ENCODE measurements at places on chromosomes 7 and 10.

DNA sequence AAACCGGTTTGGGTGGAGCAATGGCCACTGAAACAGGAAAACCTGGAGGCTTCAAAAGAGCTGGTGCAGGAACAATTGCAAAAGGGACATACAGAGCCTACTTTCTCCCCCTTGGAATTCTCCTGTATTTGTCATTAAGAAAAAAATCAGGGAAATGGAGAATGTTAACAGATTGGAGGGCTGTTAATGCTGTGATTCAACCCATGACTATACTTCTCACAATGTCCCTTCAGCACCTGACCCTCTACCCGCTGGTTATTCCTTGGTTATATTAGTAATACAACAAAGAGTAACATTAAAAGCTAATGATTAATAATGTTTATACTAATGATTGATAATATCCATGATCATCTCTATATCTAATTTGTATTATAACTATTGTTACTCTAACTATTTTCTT is 34.4 kb upstream of the AKR1C2 start:
- DNase-seq, result no peak

GRCh38 chr7:46544396-46545008 is 623.4 kb upstream of the IGFBP3 start:
- no peak for DNase-seq

DNA sequence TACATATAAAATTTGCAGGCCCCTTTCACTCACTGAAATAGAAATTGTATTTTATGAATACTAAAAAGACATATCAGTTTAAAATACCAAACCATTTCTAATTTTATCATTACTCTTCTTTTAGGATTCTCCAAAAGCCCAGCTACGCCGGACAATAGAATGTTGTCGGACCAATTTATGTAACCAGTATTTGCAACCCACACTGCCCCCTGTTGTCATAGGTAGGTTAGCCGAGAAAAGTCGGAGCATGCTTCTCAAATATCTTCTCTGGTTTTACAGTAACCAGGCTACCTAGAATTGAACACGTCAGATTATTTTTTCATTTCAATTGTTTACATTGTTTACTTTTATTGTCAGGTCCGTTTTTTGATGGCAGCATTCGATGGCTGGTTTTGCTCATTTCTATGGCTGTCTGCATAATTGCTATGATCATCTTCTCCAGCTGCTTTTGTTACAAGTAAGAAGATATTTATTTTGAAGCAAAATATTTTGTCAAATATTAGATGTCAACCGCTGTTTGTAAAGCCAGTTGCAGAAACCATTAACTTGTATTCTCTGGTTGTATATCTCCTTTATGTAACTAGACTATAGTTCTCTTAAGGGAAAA is 57.6 kb downstream of the MMRN2 start:
- peak; percentile 9 for DNase-seq

DNA sequence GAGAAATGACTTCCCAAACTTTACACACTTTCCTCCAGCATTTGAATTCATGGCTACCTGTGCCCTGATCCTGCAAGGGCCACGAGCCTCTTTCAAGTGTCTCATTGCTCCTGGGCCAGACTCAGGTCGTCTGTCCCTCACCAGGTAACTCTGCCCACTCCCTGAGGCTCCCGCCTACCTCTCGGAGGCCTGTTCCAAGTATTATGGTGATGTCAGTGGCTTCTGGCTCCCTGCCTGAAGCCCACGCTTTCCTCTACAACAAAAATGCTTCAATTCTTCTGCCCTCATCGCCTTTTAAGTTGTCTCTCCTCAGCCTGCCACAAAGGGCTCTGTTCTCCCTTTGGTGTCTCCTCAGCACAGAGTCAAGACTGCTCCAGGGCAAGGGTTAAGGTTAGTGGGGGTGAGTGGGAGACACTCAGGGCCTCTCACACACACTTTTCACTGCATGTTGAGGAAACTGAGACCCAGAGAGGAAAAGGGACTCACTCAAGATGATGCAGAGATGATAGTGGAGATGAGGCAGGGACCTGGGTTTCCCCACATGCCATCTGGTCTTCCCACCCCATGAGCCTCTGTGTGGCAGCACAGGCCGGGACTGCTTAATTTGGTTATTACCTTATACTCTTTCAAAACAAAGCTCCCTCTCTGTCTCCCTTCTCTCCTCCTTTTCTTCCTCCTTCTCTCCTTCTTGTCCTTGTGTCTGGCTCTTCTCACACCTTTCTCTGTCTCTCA is 28.3 kb upstream of the EGR2 start:
- DNase-seq, result peak; percentile 11

- no peak for DNase-seq
Measured at GRCh38 chr7:12893292-12893691, 205.9 kb downstream of the ARL4A start.

GRCh38 chr10:13525663-13526062 is 3.2 kb downstream of the BEND7 start:
- DNase-seq, result no peak

- DNase-seq, result no peak
Measured at GRCh38 chr7:16652888-16653287, 6.9 kb downstream of the BZW2 start.

DNA sequence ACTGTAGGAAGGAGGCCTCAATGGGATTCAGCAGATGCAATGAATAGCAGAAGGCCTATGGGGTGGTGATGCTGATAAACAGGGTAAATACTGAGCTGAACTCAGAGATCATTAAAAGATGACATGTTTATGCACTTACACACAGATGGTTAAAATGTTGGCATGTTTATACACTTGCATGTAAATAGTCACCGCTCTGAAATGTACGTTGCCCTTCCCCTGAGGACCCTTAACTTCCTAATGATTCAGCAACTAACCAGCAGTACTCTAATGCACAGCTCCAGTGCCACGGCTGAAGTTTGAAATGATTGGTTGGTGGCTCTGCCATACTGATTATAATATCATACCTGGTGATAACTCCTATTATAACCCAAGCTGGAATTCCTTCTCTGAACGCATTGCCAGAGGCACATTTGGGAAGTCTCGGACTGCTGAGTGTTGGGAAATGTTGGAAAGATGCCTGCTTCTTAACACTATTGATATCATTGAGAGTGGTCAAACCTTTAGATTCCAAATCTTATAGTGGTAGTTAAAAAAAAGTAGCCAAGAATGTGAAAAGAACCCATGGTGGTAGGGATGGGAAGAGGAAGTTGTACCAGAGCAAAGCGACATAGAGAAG is 3.7 kb upstream of the CAV1 start:
- no peak for DNase-seq

DNA sequence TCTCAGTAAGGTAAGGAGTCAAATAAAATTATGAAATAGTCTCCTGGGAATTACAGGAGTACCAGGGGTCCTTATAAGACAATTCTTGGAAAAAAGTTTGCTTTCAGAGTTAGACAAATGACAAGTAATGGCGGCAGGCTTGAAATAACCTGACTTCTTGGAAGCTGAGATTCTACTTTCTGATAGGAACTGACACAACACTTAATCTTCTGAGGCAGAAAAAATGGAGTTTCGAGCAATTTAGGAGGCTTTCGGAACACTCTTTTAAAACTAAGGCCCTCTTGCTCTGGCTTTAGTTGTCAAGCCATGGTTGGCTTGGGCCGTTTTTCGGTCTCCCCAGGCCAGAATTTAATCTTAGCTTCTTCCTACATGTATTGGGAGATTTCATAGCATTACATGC is 260.0 kb downstream of the GATA3 start:
- no peak for DNase-seq

- DNase-seq, result no peak
Measured at GRCh38 chr7:46450886-46451285, 529.8 kb upstream of the IGFBP3 start.

- DNase-seq, result no peak
Measured at GRCh38 chr10:93481637-93482144, 443 bp downstream of the MYOF start.

- no peak for DNase-seq
Measured at GRCh38 chr10:110824152-110824441, 47.6 kb upstream of the PDCD4 start.
